Epithelial cell of proximal tubule (primary cell): ENCODE measurements at places on chromosomes 6 and 20. TPM values are rescaled to one million over a fixed set of nuclear protein-coding genes. Genes with fewer than 3 reads are reported as not detected.

Gene CALHM5
- total RNA-seq = 0.07 and 0.12 TPM in 2 replicates

Gene TP53TG5
- total RNA-seq = not detected in 2 replicates

Gene MAP1LC3A
- 21.6 and 28.3 TPM in 2 replicates for total RNA-seq

Gene RAET1G
- 0.43 TPM in 1 of 2 replicates, not detected in the other for total RNA-seq

Gene HLA-DOA
- 1.6 TPM in 1 of 2 replicates, not detected in the other for total RNA-seq

Gene CGAS
- total RNA-seq = 9.1 and 18.2 TPM in 2 replicates

Gene TRIM31
- not detected in 2 replicates for total RNA-seq

DNA sequence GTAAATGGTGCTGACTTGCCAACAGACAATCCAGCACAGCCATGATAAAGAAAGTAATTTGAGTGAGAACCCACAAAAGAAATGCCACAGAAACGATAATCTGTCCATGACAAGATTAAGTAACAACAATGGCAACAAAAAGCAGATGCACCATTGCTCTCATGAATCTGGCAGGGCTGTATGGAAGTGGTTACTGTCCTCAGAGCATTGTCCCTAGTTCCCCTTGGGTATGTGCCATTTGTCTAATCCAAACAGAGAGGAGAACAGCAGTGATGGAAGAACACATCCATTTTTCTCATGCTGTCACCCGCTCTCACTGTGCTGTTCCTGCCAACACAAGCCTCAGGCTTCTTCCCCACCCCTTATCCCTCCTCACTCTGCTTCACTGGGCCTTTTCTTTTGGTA lies 65.8 kb downstream of the REV3L start:
- no peak for DNase-seq

DNA sequence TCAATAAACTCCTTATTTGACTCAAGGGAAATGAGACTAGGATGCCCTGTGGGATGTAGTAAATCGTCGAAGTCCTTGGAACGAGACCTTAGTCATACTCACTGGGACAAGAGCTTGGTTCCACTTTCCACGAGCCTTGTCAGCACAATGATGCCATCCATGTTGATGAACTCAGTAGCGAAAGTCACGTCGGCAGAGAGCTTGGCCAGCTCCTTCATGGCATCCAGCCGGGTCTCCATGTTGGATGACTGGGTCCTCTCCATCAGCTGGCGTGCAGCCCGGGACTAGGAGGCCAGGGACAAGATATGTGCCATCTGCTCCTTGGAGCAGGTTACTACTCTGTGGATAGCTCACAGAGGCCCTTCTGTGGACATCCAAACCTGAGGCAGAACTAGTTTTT lies 17.5 kb downstream of the ELMO2 start:
- no peak for DNase-seq

- no peak for DNase-seq
Measured at GRCh38 chr6:78995946-78996345, 82.1 kb downstream of the PHIP start.

- DNase-seq = no peak
Measured at GRCh38 chr6:1896897-1897296, 287.2 kb downstream of the FOXC1 start.

- DNase-seq = no peak
Measured at GRCh38 chr20:11267762-11268335, 594.0 kb upstream of the JAG1 start.

GRCh38 chr6:97697456-97697855 lies 414.4 kb upstream of the MMS22L start:
- peak; percentile 39 for DNase-seq

DNA sequence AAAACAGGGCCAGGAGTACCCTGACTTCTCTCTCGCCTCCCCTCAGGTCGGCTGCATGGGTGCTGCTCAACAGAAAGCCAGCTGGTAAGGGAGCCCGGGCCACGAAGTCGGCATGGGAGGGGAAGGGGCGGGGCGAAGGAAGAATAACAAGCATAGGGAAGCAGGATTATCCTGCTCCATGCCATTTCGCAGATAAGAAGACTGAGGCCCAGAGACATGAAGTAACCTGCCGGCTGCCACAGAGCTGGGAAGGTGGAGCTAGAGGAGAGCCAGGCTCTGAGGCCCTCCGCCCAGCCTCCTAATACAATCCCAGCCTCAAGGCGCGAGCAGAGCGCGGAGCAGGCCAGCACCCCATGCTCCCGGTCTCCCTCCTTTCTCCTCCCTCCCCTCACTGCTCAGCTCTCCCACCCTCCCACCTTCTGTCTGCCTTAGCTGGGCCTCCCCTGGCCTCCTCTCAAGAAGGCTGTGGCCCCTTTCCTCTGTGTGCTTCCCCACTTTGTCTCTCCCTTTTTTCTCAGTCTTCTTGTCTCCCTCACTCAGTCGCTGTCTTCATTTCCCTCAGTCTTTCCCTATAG lies 13.2 kb upstream of the HMGA1 start:
- no peak for DNase-seq

DNA sequence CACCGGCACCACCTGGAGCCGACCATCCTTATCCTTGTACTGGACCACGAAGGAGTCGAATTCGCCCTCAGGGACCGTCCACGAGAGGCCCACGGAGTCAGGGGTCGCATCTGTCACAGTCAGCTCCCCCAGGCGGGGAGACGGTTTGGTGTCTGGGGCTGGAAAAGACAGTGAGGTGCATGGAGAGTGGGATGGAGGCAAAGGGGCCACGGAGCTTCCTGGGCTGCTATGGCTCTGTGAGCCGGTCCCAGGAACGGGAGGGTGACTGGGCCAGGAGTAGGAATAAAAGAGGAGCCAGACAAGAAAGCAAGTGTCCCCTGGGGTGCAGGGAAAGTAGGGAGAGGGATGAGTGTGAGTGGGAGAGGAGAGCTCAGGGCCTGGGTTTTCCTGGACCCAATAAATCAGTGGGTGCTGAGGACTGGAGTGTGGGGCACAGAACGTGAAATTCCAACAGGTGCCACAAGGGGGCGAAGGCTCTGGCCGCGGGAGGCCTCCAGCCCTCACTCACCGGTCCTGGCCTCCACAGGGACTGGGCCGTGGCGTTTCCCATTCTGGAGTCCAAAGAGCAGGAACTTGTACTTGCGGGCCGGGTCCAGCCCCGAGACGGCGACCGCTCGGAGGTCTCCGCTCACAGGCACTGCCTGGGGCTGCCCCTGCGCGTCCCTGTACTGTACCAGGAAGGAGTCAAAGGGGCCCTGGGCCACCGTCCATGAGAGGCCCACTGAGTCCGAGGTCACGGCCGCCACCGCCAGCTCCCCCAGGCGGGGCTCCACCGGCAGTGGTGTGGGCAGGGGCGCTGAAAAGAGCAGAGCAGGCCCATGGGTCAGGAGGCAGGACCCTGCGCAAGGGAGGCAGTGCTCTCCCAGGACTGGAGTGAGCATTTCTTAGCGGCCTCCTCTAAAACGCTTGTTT lies 9.9 kb downstream of the CYP21A2 start:
- DNase-seq = no peak

DNA sequence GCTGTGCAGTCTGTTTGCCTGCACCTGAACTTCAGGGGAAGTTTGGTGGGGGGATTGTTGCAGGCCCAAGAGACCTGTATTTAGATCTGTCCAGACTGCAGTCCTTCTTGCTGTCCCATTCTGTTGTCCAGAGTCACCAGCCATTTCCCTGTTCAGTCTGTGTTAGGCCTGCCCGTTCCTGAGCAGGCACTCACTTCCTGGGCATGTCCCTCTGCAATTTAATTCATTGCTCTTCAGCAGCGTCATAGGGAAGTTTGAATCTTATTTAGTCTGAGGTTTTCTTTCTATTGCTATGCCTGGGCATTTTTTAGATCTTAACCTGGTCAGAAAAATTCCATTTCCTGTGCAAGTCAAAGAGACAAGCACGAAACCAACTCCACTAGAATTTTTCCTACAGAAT lies 190.2 kb downstream of the DTNBP1 start:
- DNase-seq = no peak

- DNase-seq = no peak
Measured at GRCh38 chr6:142790257-142790656, 154.7 kb downstream of the HIVEP2 start.

- DNase-seq = no peak
Measured at GRCh38 chr6:138161088-138161337, 726 bp upstream of the ARFGEF3 start.

DNA sequence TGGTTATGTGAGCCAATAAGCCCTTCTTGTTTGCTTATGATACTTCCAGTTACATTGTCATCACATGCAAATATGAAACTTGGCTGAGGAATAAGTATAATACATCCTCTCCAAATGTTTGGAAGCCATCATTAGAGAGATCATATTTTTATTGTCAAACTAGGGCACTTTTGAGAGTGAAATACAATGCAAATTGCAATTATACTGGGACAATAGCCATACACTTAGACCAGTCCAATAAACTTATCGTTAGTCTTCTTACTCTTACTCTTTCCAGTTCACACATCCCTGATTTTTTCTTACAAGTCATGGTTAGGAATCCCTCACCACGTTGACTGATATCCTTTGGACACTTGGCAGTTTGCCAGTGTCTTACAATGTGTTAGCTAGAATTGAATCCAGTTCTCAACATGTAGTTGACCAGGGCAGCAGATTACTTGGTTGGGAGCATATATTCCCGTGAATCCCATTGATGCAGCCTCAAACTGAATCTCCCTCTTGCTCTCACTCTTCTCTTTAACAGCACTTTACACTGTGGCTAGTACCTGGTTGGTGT lies 519.7 kb upstream of the ID4 start:
- no peak for DNase-seq

DNA sequence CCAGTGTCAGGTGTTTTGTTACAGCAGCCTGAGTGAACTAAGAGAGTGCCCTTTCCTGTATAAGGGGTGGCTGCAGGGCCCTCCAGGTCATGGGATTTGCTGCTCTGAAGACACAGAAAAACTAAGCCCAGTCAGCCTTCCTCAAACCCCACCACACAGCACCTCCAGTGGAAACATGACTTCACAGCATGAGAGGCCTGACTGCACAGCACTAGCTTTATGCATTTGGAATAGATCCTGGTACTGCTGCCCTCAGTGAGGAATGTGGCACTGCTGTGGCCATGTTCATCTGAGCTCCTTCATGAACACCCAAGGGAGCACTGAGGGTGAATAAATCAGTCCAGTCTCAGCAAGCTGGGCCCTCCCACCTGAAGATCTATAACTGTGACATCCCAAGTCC lies 296.1 kb upstream of the FOXQ1 start:
- DNase-seq = no peak

DNA sequence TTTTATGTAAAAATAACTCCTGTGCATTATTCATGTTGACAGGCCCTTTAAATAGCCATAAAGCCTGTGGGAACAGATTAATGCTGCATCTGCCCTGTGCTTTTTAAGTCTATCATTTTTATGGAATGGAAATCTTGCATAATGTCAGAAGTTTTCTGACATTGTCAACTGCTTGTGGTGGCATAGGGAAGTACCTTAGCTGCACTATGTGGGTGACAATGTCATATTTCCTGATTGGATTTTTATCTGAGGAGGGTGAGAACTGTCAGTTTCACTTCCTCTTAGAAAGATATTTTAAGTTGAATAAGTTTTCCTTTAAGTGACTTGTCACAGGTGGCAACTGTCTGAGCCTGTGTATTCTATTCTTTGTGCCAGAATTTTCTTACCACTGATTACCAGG lies 267.9 kb downstream of the PLCB1 start:
- DNase-seq = no peak

- DNase-seq = no peak
Measured at GRCh38 chr6:7463785-7464184, 74.2 kb downstream of the RIOK1 start.

GRCh38 chr20:48686238-48687116 lies 141.3 kb downstream of the PREX1 start:
- DNase-seq = no peak

DNA sequence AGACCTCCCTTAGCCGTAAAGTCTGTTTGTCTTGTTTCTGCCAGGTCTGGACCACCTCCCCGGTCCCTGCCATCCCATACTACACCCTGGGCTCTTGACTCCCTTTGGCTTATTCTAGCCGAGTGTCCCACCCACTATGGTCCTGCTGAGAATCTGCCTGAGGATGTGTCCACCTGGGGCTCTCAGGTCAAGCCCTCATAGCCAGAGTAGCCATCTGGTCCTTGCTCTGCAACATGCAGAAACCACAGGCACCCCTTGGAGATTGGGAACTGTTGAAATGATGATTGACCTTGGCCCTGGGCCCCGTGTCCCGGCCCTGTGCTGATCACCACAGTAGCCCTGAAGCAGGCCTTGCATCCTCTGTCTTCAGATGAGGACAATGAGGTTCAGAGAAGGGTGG lies 44.0 kb downstream of the VSTM2L start:
- DNase-seq = no peak

DNA sequence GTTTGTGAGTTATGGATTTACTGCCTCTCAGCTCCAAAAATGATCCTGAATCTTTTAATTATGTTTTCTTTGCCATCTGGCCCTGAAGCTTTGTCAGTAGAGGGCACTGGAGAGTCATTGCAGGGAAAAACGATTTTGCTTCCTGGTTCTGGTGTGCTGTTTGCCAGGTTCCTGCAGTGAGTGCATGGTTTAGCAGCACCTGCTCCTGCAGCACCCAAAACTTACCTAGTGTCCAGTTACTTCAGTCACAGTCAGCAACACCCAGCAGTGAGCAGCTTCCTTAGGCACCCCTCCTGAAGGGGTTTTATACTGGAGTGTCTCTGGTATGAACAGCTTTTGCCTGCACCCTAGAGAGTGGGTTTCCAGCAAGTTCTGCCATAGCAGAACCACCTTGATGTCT lies 6.0 kb upstream of the TRIM26 start:
- no peak for DNase-seq

- DNase-seq = no peak
Measured at GRCh38 chr20:52766645-52767435, 205.3 kb upstream of the TSHZ2 start.

- DNase-seq = no peak
Measured at GRCh38 chr6:88763160-88763559, 200.3 kb downstream of the RNGTT start.

GRCh38 chr6:2766767-2767656 lies 1.8 kb downstream of the WRNIP1 start:
- no peak for DNase-seq

- DNase-seq = no peak
Measured at GRCh38 chr6:50905297-50905696, 86.6 kb downstream of the TFAP2B start.

- DNase-seq = no peak
Measured at GRCh38 chr6:16841241-16841640, 80.0 kb upstream of the ATXN1 start.

DNA sequence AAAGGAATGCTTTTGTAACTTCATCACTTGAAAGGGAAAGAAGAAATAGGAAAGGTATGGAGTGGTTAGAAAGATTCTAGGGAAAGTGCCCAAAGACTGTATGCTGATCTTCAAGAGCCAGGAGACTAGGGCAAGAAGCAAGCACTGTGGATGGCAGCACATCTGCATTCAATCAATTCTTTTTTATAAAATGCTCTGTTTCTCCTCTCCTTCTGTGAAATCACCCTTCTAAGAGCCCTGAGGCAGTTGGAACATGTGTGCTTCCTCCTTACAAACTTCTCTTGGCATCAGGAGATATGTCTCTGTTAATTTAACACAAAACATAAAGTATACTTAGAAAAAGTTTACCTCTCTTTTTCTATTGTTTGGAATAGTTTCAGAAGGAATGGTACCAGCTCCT lies 1162.2 kb upstream of the GJE1 start:
- DNase-seq = no peak
